NCI-H2107 (cell line): ENCODE measurements at places on chromosomes 12 and 14.

GRCh38 chr14:74324931-74325361 lies 22.2 kb upstream of the ABCD4 start:
- peak; percentile 6 for DNase-seq

- DNase-seq, result no peak
These were observed 56.4 kb upstream of the ISM2 start for GRCh38 chr14:77554816-77555599.

GRCh38 chr14:22884076-22884737 lies 1.2 kb downstream of the REM2 start:
- no peak for DNase-seq

- DNase-seq, result no peak
These were observed 501.8 kb downstream of the ETNK1 start for GRCh38 chr12:23126794-23127193.

- DNase-seq, result no peak
These were observed 89.5 kb downstream of the FBXO33 start for GRCh38 chr14:39342768-39343167.

GRCh38 chr12:20830456-20830855 lies 20.0 kb downstream of the SLCO1B3 start:
- DNase-seq, result no peak

- DNase-seq, result peak; percentile 23
These were observed 105.5 kb downstream of the GPATCH2L start for GRCh38 chr14:76257111-76257803.

DNA sequence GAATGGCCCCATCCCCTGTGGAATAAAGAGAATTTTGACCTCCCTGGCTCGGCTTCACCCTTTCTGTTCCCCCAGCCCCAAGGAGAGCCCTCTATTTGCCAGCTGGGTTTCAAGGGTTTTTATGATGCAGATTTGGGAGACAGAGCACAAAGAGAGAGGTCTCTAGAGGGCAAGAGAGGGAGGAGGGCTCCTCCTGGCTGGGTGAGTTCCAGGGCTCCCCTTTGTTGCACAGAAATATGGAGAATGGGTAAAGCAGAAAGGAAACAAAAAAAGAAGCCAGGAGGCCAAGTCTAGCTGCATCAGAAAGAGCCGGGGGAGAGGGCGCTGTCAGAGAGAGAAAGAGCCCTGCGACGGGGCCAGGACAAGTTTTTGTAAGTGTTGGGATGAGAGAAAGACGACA lies 319.6 kb upstream of the RTL1 start:
- DNase-seq, result no peak

GRCh38 chr14:32010604-32011125 lies 66.4 kb upstream of the ARHGAP5 start:
- no peak for DNase-seq

- no peak for DNase-seq
These were observed 45.8 kb upstream of the ATP23 start for GRCh38 chr12:57895389-57896114.

DNA sequence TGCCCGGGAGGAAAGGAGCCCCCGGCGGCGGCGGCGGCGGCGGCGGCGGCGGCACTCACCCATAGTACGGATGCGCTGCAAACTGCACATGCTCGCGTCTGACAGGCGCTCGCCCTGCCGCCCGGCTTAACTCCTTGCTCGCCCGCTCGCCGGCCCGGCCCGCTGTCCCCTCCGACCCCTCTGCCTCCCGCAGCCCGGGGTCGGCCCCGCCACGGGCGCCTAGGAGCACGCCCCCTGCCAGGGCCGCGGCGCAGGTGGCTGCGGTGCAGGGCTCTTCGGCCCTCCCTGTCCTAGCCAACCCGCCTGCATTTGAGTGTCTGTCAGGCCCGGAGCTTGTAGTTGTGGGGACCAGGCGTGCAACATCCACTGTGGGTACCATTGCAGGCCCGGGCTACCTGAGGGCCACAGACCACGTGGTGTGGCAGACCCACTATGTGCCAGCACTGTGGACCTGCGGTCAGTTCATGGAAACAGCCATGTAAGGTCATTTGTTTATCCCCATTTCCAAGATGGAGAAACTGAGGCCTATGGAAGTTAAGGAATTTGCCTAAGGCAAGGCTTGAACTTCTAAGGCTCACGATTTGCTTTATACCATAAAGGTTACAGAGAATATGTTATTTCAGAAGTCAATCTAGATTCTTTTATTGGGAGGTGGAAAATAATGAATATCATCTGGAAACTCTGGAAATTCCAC lies 17.6 kb upstream of the PLEKHH1 start:
- no peak for DNase-seq

DNA sequence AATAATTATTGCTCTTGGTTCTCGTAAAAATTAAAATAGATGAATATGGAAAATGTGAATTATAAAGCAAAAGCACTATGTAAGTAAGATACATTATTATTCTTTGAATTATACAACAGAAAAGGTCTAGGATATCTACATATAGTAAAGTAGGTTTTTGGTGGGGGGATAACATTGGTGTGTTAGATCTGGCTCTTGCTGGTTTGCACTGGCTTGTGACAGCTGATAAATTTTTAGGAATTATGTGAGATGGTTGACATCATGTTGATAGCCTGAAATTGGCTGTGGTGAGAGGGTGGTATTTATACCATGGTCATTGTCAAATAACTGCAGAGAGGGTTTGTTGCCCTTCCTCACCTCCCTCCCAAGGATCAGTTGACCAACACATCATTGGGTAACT lies 50.7 kb upstream of the BTG1 start:
- no peak for DNase-seq

DNA sequence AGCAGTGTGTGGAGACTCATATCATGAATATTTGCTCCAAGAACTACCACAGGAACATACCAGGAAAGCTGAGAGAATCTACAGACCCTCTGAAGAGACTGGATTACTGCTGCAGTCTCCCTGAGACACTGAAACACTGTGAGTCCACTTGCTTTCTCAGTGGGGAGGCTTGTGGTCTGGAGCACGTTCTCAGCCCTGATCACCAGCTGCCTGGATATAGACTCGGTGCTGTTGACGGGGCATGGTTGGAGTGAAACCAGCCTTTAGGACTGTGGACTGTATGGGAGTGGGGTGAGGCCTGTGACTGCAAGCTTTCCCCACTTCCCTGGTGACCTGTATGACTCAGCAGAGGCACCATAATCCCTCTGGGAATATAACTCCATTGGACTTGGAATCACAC lies 525.8 kb upstream of the FBXO33 start:
- no peak for DNase-seq

- no peak for DNase-seq
These were observed 272.7 kb upstream of the DIO3 start for GRCh38 chr14:101288436-101289229.

DNA sequence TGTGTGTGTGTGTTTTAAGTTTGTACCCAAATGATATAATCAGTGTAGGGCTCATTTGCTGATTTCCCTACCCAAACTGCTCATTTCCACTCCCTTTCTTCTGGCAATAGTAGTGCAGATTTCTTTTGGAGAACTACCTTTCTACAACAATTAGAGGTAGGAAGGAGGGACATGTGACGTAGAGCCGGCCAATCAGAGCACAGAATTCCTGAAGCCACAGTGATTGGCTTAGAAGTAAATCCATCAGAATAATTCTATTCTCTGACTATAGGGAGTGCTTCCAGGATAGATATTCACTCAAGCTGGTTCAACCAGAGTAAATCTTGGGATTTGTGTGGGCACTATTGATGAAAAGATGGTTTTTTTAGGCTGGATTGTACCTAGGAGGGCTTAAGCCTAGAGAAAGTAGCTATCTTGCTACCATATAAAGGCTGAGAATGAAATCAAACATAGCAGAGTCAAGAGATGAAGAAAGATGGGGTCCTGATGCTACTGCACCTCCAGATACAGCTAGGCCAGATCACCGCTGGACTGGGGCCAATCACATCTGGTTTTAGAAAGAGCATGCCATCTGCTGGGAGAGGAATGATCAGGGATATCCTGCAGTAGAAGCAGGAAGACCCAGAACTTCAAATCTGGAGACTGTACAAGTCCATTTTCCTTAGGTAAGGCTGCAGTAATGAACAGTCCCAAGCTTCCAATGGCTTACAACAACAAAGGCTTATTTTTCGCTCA lies 54.1 kb upstream of the NUAK1 start:
- no peak for DNase-seq

DNA sequence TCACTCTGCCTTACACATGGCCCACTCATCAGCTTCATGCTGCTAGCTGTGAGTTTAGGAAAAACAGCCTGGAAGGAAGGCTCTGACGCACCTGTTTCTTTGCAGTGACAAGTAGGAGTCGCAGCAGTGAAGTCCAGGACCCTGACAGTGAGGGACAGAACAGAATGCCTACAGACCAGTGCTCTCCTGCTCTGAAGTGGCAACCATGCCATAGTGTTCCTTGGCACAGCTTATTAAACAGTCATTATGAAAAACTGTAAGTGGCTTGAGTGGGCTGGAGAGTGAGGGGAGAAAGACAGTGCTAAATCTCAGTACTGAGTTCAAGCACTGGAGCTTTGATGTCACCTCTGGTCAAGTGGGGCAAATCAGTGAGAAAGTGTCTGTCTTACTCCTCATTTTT lies 61.7 kb downstream of the MYRFL start:
- DNase-seq, result no peak

DNA sequence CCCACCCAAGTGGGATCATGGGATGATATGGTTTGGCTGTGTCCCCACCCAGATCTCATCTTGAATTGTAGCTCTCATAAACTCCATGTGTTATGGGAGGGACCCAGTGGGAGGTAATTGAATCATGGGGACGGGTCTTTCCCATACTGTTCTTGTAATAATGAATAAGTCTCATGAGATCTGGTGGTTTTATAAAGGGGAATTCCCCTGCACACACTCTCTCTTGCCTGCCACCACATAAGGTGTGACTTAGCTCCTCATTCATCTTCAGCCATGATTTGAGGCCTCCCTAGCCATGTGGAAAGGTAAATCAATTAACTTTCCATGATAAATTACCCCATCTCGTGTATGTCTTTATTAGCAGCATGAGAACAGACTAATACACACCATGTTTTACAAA lies 109.2 kb downstream of the IGF1 start:
- no peak for DNase-seq
